ENCODE measurements at places on chromosomes 7 and 10.
A peak's percentile ranks its signal among the peaks of the same experiment; 100 is the strongest.

- no peaks in the 10 kb centered on the region for H3K4me1 ChIP-seq
- H3K36me3 ChIP-seq = no peaks in the 10 kb centered on the region
- no peaks in the 10 kb centered on the region for H3K27me3 ChIP-seq
- no peak for DNase-seq
- no peak overlapping the region for H3K27ac ChIP-seq
- no peak overlapping the region for H3K4me3 ChIP-seq
These were observed 108.5 kb downstream of the TCERG1L start for GRCh38 chr10:131202990-131203389.

DNA sequence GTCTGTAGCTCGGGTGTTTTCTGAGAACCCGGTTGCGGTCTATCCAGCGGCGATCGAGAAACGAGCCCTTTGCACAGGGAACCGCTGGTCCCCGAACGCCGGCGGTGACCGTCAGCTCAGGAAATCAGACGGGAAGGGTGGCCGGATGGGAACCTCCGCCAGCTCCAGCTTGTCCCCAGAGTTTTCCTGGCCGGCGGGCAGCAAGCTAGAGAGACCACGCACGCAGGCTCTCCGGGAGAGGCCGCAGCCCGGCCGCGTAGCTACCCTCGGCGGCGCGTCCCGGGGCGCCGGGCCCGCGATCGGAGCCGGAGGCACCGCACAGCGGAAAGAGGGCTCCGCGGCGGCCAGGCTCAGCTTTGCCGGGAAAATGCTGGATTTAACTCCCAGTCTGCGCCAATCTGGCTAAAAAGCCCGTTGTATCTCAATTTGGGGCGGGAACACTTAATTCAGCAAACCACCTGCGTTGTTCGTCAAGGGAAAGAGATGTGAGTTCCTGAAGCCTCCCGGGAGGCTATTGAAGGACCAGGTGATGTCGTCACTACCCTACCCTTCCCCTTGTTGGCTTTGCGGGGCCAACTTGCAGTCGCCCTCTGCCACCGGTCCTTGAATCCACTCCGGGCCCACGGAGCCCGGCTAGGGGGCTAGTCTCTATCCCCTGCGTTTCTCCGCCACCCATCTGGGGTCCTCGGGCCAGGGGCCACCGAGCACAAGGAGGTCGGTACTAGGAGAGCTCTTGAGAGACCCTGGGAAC lies 859 bp upstream of the CH25H start:
- DNase-seq = no peak
- H3K4me1 ChIP-seq = peaks cover 19% of the 10 kb centered on the region
- H3K27me3 ChIP-seq = no peaks in the 10 kb centered on the region
- peak overlapping the region; percentile 64 for H3K4me3 ChIP-seq
- peak overlapping the region; percentile 85 for H3K27ac ChIP-seq
- no peaks in the 10 kb centered on the region for H3K36me3 ChIP-seq

DNA sequence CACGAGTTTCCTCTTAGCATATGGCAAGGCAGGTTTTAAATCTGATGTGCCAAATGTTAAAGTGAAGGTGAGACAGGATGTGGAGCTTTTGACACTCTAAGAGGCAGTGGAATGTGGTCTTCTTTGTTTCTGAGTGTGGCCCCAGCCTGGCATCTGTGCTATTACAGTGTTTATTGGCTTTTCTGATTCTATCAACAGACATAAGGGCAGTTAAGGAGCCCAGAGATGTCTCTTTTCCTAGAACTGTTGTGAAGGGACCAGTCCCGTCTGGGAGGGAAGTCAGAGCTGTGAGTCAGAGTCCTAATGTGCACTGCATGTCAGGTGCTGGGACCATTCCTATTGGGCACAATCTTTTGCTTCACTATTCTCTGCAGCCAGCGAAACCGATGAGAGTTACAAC lies 32.5 kb downstream of the TRUB1 start:
- peaks cover 6% of the 10 kb centered on the region for H3K4me1 ChIP-seq
- no peak for DNase-seq
- H3K36me3 ChIP-seq = no peaks in the 10 kb centered on the region
- H3K27ac ChIP-seq = no peak overlapping the region

DNA sequence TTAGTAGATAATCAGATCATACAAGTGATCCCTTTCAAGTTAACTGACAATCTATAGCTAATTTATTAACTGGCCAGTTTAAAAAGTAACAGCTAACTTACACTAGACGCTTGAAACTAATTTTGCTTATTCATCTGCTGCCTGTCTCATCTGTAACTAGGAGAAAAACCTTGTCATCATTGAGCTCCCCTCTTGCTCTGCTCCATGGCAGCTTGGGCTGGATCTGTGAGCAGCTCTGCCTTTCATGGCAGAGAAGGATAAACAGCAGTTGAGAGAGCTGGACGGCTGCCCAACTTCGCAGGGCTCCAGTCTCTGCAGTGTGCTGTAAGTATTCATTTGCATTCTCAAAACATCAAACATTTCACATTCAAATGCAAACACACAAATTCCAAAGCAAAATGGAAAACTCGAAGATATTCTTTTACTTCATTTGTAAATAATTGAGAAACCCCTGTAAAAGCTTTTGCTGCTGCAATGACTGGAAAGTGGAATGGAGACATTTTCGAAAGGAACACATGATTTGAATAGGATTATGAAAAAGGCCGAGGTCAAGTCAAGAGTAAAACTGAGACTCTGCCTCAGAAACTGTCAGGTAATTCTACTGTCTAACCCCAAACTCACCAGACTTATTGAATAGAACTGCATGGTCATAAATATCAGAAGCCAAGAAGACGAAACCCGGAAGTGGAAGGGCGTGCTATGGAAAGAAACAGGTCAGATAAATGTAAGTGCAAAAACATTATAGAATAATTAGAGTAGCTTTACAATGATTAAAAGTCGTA lies 17.6 kb downstream of the SLC35B4 start:
- no peak overlapping the region for H3K27ac ChIP-seq
- no peak overlapping the region for H3K4me3 ChIP-seq
- H3K36me3 ChIP-seq = no peaks in the 10 kb centered on the region
- no peak for DNase-seq
- no peaks in the 10 kb centered on the region for H3K27me3 ChIP-seq

GRCh38 chr10:115093286-115093775 lies at the start of gene ATRNL1:
Gene ATRNL1 (plus strand): TSS chr10:115093365. CDS start chr10:115093751, 386 bp downstream.
- H3K4me3 ChIP-seq = peak within 1 kb of the TSS; percentile 61
- no peaks in the 10 kb centered on the region for H3K27me3 ChIP-seq
- H3K27ac ChIP-seq = peak within 1 kb of the TSS; percentile 76
- DNase-seq = no peak
- no peaks in the 10 kb centered on the region for H3K36me3 ChIP-seq
- H3K4me1 ChIP-seq = peaks cover 8% of the 10 kb centered on the region

DNA sequence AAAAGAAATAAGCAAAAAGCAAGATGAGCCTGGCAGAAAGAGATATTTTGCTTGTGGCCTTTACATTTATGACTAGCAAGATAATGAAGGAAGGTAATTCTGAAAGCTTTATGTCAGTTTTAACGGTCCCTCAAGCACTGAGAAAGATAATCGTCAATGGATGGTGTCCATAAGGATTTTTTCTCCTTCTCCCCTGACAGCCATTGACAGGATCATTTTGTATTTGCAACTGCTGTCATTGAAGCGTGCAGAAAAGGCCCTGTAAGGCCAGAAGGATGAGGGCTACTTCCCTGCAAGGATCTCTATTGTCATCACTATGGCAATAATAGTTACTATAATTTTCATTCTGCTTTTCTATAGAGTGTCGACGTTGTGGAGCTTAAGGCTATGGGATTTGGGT lies 994 bp upstream of the LRGUK start:
- H3K4me1 ChIP-seq = peaks cover 17% of the 10 kb centered on the region
- H3K36me3 ChIP-seq = no peaks in the 10 kb centered on the region
- DNase-seq = no peak
- no peak overlapping the region for H3K27ac ChIP-seq
- no peaks in the 10 kb centered on the region for H3K27me3 ChIP-seq

DNA sequence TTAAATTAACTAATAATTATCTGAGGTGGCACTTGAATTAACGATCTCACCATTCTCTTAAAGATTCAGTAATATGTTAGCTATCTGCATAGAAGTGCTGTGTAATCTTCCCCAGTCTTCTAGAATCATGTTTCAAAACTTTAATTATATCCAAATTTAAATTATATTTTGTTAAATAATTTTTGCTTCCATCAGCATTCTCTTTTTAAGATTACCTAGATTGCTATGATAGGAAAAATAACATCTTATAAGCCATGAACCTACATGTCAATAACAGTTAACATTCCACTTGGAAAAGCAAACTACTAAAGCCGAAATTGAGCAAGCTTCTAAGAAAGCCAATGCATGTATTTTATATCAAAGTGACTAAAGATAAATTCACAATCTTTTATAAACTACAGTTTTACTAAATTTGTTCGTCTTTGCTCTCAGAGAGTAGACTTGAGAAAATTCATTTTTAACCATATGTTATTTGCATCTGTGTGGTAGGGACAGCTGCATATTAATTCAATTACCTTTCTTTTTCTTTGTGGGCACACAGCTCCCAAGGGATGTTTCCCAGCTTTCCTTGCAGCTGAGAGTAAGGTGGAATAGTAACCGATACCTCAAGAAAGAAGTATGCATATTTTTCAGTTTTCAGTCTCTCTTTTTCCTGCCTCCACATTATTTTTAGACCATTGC lies 105.4 kb upstream of the ABCB5 start:
- no peak for DNase-seq
- H3K27me3 ChIP-seq = no peaks in the 10 kb centered on the region
- H3K4me3 ChIP-seq = no peak overlapping the region
- no peaks in the 10 kb centered on the region for H3K4me1 ChIP-seq
- H3K36me3 ChIP-seq = no peaks in the 10 kb centered on the region

DNA sequence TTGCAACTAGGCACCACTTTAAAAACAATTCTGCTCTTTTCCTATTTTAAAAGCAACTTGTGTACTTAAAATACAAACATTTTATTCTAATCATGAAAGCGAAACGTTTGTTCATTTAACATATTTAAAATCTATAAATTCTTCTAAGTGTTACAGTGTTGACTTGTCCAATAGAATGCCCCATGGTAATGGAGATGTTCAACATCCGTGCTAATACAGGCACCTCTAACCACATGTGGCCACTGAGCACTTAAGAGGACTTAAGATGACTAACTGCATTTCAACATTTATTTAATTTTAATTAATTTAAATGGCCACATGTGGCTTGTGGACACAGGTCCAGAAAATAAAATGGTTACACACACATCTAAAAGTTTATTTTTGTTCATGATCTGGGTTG lies 115.1 kb downstream of the TPK1 start:
- no peak for DNase-seq
- no peaks in the 10 kb centered on the region for H3K36me3 ChIP-seq
- H3K4me3 ChIP-seq = no peak overlapping the region

DNA sequence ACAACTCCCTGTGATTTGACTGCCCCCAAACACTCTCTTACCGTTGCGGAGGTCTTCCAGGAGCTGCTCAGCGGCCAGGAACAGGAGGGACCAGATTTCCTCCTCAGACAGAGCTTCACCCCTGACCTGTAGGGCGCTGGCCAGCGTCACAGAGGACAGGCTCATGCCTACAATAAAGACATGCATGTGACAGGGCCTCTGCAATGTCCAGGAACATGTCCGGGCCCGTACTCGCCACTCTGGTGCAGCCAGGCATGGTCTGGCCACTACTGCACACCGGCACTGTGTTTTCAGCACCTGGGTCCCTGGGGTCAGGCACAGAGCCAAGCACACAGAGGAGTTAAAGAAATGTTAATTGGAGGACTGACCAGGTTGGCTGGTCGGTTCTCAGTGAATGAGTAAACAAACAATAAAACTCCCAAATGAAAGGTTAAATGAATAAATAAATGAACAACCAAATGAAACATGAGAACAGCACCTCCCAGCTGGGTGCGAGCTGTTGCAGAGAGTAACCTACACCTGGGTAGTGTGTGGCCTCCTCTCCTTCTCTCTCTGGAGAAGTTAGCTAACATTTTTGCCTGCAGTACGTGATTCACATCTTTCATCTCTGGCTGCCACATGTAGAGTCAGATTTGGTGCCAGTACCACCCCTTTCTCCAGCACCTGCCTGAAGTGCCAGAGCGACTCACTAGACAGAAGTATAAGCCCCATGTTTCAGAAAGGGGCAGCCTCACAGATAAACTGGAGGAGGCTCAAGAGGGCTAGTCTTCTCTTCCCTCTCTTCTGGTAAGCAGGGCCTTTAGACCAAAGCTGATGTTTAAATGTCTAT lies 22.8 kb downstream of the FRMPD2 start:
- no peaks in the 10 kb centered on the region for H3K27me3 ChIP-seq
- DNase-seq = no peak

GRCh38 chr10:84549368-84550165 lies 221.2 kb downstream of the CCSER2 start:
- no peak overlapping the region for H3K4me3 ChIP-seq
- H3K27me3 ChIP-seq = no peaks in the 10 kb centered on the region
- no peak overlapping the region for H3K27ac ChIP-seq
- H3K4me1 ChIP-seq = no peaks in the 10 kb centered on the region

DNA sequence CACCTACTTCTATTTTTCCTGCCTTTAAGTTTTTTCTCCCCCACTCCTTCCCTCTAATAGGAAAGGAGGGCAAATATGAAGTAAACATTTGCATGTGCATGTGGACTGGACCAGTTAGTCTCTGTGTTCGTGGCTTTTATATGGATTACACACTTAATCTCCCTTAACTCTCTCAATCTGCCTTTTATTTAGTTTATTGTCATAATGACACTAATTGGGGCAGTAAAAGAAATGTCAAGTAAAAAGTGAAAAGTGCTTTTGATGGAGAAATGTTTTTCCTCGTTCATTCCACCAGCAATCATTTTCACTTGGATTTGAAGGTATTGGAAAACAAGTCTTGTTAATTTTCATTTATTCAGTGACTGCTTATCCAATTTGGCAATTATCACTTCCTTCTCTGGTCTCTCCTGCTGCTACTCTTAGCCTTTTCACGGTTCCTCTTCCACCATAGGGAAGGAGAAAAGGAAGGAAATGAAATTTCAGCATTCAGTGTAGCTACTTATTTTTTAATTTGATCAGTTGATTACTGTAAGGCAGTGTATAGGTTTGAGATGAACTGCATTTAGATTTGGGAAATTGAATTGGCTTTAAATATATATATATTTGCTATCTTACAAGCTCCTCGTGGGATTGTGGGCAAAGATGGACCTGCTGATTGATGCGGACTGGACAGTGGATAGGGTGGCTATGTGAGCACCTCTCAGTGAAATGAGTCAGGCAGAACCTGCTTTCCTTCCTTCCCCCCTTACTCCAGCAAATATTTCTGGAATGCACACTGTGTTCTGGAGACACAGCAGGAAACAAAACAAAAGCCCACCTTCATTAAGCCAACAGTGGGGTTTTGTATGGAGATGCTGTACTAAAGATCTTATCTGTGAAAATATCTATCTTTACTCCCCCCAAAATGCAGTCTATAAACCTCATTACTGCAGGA lies 77.5 kb downstream of the LRRC4 start:
- H3K27ac ChIP-seq = no peak overlapping the region
- H3K27me3 ChIP-seq = no peaks in the 10 kb centered on the region
- H3K4me3 ChIP-seq = no peak overlapping the region

GRCh38 chr10:34254596-34254995 lies 560.5 kb downstream of the PARD3 start:
- H3K27me3 ChIP-seq = no peaks in the 10 kb centered on the region
- no peak overlapping the region for H3K4me3 ChIP-seq
- no peak overlapping the region for H3K27ac ChIP-seq
- no peak for DNase-seq
- H3K36me3 ChIP-seq = no peaks in the 10 kb centered on the region

DNA sequence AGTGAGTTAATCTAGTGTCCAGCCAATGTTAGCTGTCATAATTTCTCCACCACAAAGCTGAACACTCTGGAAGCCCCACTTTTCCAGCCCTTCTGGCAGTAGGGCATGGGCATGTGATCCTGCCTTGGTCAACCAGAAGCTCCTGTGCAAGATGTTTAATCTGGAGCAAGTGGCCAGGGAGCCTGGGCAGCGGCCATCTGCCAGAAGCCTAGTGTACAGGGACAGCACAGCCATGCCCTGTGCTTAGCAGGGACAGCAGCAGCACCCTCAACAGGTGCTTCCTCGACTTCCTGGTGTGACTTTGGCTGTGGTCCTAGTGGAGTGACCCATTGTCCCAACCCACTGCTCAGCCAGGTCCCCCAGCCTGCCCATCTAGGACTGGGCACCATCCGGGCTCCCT lies 10.3 kb downstream of the RBP3 start:
- H3K27me3 ChIP-seq = no peaks in the 10 kb centered on the region
- H3K4me3 ChIP-seq = no peak overlapping the region
